ENCODE measurements at places on chromosomes 1 and 21.

DNA sequence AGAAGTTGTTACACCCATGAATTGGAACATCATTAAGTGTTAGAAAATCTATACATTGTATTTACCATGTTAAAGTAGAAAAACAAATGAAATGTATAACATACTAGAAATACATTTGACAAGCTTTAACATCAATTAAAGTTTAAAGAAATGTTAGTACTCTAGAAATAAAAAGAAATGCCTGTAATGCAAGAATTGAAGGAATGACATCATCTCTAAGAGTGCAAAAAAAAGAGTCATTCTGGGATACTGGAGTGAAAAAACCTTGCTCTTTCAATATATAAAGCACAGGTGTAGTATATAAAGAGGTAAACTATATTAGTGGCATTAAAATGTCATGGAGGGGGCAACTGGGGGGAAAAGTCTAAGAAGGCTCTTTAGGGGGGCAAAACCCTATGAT, 210.8 kb upstream of the PLD5 start:
- no peak for DNase-seq

DNA sequence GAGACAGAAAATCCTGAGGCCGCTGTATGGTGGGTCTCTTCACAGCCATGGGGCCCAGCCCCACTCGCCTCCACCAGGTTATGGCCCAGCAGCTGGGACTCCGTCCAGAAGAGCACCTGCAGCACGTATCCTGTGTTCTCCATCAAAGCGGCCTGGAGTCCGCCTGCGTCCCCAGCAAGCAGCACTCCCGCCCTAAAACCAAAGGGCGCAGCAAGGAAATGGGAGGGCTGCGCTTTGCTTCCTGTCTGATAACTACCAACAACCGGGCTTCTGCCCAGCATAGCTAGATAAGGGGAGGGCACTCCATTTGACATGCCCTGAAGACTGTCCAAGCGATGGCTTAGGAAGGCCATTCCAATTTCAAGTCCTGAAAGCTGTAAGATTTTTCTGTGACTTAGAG, 119.9 kb downstream of the KCNJ15 start:
- no peak for DNase-seq

DNA sequence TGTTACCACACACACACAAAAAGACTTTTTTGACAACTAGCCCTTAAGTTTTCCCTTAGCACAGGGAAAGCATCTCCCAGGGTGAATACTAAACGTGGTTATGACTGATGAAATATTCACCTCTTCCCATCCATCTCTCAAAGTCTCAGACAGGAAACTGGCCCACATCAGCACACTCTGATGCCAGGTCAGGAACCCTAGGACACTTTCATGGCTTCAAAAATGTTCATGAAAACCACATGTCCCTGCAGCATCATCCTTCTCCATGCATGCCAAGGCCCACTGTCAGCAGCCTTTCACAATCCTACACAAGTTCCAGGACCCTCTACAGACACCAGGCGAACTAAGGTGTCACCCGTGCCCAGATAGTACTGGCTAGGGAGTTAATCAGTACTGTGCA, 68.7 kb downstream of the DNTTIP2 start:
- DNase-seq: no peak

DNA sequence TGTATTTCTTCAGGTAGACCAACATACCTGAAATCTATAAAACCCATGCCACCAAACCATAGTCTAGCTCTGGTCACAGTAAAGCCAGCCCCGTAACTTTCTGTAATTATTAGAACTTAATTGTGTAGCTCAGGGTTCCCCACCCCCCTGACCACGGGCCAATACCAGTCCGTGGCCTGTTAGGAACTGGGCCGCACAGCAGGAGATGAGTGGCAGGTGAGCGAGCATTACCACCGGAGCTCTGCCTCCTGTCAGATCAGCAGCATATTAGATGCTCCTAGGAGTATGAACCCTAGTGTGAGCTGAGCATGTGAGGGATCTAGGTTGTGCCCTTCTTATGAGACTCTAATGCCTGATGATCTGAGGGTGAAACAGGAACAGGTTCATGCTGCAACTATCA, 14.6 kb downstream of the TENT5C start:
- DNase-seq: no peak

GRCh38 chr1:180533266-180533987, 25.3 kb upstream of the OVAAL start:
- peak; percentile 9 for DNase-seq

DNA sequence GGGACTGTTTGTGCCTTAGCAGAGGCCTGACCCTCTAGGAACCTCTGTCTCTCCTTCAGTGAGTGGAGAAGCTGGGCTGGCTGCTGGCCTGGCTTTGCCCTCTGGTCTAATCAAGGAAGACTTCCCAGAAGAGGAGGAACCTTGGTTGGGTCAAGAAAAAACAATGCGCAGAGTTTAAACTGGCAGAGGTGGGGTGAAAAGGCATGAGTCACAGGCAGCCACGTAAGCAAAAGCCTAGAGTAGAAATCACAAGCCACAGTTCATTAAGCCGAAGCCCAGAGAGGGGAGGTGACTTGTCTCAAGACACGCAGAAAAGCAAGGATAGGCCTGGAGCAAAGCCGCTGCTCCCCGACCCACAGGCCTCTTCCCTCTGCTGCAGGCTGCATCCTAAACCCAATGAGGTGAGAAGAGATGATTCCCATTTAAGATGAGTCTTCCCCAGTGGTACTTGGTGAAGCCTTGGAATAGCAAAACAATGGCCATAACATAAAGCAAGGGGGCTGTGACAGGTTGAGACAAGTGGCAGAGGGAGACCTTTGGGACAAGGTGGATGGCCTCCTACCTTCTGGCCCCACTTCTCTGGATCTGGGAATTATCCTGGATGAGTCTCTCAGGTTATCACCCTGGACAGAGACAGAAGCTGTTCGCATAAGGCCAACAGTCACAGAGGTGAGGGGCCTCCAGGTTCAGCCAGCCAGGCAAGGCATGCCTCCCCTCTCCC, 7.7 kb downstream of the PDZK1IP1 start:
- DNase-seq: no peak

GRCh38 chr1:16181887-16182719, 26.2 kb upstream of the EPHA2 start:
- DNase-seq: no peak

- peak; percentile 62 for DNase-seq
Measured at GRCh38 chr1:156689035-156689952, 12.1 kb upstream of the NES start.

DNA sequence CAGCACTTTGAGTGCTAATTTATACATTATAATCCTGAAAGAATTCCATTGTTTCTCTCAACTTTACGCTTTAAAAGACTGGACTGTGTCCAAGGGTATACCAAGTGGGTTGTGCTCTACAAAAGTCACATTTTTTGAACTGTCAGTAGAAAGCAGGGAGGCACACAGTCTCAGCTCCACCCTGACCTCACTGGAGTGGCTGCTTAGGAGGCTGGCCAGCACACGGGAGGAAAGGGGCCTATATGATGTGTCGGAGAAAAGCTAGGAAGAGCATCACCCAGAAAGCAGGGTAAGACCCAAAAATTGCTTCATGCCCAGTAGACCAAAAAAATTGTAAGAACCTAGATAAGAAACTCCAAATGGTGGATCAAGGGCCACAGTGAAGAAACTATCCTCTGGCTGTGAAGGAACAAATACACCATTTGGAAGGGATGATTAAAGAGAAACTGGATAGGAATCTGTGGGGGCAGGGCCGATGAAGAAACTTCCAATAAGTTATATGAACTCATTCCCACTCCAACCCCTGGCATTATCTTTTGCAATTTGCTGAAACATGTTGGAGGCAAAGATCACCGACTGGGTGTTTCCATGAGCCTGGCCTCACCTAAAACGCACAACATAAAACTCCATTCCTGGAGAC, 1.9 kb downstream of the S100A10 start:
- no peak for DNase-seq

DNA sequence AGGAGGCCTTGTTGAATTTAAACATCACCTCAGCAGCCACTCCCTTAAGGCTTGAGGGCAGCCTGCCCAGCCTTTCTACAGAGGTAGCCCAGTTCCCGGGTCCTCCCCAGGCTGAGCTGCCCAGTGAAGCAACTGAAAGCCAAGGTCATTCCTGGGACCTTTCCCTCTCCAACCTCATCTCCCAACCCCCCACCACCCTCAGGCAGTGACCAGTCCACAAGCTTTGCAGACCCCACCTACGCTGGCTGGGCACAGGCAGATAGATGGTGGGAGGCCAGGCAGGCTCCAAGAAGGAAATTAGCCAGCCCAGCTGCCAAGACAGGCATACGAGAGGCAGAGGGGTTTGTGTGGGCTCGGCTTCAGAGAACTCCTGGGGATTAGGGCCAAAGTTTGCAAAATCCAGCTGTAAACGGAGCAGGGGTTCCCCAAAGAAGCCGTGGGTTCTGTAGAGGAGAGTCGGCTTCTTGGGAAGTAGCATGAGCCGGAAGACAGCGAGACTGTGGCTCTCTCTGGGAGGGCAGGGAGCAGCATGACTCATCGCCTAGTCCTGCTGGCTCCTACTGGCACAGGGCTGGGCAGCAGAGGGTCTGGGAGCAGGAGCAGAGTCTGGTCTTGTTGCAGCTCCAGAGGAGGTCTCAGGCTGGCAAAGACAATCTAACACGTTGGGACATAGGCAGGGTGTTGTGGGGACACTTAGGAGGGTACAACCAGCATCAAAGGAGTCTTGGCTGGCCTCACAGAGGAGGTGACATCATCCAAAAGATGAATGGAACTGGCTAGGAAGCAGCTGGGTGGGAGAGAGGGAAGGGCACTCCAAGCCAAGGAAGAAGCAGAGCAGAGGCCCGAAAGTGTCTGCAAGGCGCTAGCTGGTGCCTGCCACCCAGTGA, 2.8 kb upstream of the ZC3H12A start:
- DNase-seq: peak; percentile 66

DNA sequence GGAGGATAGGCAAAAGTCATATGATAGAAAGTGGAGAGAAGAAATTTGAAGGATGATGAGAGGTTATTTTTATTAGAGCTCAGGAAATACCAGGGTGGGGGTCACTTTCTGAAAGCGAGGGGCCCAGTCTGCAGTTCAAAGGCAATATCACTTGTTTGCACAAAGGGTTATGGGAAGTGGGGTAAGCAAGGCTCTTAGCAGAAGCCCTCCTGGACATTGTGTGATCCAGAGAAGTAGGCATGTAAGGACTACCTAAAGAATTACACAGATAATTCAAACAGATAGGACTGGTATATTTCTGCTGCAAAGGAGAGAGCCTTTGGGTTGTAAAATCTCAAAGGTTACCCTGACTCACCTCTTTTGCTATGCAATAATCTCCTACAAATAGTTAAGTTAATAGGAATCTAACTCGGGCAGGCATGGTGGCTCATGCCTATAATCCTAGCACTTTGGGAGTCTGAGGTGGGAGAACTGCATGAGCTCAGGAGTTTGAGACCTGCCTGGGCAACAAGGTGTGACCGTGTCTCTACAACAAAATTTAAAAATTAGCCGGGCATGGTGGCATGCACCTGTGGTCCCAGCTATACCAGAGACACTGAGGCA, 25.2 kb upstream of the PRRC2C start:
- no peak for DNase-seq

GRCh38 chr1:19037659-19038058, 81.2 kb upstream of the IFFO2 start:
- DNase-seq: no peak

DNA sequence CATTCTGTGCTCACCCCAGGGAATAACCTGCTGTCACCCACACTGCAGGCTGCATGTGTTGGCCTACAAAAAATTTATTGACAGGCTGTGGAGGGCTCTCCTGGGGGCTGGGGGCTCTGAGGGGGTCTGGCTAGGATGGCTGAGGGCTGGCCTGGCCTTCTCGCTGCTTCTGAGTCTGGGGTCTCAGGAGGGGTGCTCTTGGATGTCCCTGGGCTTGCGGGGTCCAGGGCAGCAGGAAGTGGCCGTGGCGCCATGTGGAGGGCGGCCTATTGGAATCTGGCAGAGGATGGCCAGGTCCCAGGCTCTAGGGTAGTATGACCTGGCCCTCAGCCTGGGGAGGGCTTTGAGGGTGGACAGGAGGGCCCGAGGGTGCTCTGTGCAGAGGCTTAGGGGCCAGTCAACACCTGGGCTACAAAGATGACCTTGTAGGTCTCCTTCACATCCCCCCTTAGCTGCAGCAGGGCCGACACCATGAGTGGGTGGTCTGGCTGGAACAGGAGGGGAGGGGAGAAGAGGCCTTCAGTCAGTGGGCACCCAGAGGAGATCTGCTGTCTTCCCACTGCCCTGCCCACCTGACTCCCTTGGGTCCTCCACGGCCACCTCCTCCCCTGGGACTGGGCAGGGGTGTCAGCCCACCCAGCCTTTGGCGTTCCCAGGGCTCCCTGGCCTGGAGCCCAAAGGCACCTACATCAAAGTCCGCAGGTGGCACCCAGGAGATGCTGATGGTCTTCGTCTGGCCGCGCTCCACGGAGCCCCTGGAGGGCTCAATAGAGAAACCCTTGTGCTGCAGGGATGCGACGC, 3.0 kb upstream of the TMEM52 start:
- no peak for DNase-seq

DNA sequence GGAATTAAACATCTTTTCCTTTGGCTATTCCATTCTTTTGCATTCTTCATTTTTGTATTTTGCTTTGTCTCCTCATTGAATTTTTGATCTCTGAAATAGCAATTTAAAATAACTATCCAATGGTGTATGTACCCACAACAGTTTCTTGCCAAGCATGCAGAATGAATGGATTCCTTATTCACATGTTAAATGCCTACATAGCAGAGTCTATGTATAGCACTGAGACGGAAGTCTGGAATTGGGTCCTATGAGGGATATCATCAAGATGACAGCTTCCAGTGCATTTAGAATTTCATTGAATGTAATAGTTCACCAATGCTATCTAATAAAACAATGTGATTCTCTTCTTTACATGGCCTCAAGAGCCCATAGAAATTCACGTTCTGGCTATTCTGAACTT, 97.5 kb downstream of the MRPS6 start:
- no peak for DNase-seq

- no peak for DNase-seq
Measured at GRCh38 chr1:54163051-54163450, 10.3 kb upstream of the CDCP2 start.

- DNase-seq: no peak
Measured at GRCh38 chr1:26862781-26863684, at the start of gene SFN. TSS of gene SFN (plus strand) at chr1:26863149. CDS start at chr1:26863213, 64 bp downstream.

DNA sequence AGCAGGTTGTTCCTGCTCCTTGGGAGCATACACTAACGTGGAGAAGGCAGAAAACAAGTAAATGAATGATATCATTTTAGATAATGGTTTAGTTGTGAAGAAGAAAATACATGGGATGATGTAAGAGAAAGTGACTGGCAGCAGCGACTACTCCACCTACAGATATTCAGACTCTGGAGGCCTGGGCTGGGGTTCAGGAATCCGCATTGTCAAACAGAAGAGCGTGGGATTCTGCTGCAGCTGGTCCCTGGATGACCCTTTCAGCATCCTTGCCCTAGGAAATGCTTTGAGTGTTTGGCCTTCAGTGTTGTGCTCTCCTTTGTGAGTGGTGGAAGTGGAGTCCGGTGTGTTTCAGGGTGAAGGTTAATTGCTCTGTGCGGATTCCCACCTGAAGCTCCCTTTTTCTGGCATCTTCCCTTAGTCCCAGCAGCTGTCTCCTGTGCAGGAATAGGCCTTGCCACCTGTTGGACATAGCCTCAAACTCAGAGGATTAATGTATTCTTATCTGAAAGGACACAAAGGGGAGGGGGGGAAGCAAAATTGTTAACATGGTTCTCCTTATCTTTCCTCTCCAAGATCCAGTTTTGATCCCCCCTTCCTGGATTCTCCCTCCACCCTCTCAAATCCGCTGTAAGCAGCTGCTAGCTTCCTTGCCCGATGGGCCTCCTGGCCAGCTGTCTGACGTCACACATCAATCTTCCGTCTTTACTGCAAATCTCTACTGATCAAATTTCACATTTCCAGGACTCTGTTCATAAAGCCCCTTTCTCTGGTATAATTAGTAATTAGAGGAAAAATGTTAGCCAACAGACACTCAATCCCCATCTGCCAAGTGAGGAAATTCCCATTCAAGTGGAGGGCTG, 68.3 kb upstream of the SPAG17 start:
- DNase-seq: peak; percentile 52
